ENCODE measurements at places on chromosomes 4 and X. TPM values are rescaled to one million over a fixed set of nuclear protein-coding genes. Genes with fewer than 3 reads are reported as not detected.

WDR44 gene
- 10.3 TPM for total RNA-seq

EDA2R gene
- 2.7 TPM for total RNA-seq

ZCCHC18 gene
- total RNA-seq = 0.69 TPM

KIAA1210 gene
- not detected for total RNA-seq

ADH1C gene
- not detected for total RNA-seq

BMPR1B gene
- total RNA-seq = not detected

ASB12 gene
- total RNA-seq = not detected

FRAS1 gene
- not detected for total RNA-seq

Measured in activated CD4-positive, alpha-beta T cell treated with anti-CD3 and anti-CD28 coated beads, Interleukin-2, amount 10 ng/mL, durations not matched to agents 24 days and 14 days (primary cell).